ENCODE measurements at places on chromosomes 3 and 15.

DNA sequence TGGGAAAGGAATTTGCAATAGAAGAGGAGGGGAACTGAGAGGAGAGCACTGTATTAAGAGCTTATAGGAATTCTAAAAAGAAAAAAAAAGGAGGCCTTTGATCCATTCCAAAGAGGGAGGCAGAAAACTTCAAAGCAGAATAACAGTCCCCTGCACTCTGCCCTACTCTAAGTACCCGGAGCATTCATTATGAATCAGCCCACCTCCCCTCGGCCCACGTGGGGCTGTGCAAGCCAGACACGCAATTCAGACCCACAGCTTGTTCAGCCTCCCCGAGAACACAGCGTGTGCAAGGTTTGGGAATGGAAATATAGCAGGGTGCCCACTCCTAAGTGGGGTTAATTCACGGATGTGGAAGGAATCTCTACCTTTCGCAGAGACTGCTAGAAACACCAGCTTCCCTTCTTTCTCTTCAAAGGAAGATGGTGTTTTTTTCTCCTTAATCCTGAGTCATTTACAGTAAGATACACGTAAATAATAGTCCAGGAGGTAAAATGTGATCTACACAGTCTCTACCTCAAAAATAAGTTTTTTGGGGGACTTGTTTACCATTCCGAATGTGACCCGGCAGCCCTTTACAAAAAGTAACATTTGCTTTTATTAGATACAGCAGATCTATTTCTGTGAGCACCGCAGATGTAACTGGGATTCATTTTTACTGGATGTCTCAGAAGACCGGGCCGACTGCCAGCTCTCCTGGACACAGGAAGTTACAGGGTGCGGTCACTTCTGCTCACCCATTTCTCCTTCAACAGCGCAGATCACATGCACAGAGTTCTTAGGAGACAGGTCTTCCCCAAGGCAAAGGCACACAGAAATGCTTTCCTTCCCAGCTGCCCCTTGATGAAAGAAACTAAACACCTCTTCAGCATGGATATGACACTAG is 768.5 kb upstream of the CFAP20DC start:
- DNase-seq = no peak

GRCh38 chr3:169911272-169911671 is at the start of gene SAMD7:
SAMD7 (plus strand) TSS chr3:169911572; CDS start chr3:169919499, 7,927 bp downstream.
- no peak for DNase-seq

DNA sequence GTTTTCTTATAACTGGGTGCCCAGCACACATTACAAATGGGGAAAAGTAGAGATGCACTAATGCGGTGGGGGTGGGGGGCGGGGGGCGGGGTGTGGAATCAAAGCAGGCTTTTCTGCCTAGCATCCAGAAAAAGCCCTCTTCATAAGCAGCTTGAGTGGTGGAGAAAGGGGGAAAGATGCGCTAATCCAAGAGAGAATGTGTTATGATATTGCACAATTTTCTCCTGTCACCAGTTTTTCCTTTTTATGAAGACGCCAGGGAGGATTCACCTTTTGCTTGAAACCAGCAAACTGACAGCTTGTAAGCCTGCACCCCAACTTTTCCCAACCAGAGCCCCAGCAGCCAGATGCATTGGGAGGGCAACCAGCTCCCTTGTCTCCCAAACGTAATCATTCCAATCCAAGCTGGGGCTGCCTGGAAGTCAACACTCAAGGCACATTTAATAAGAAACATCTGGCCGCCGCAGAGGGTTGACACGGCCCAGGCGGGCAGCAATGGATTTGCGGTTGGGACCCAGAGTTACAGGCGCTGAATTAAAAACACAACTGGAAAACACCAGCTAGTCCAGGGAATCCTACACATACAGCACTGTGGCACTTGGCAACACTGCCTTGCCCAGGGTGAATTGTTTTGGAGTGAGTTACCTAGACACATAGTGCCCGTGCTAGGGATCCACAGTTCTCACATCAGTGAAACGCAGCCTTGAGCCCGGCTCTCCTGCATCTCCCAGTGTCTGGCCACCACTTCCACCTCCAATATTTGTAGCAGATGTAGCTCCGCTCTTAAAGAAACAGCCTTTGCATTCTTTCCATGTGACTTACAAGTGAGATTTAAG is 218.5 kb upstream of the PRICKLE2 start:
- DNase-seq = no peak

DNA sequence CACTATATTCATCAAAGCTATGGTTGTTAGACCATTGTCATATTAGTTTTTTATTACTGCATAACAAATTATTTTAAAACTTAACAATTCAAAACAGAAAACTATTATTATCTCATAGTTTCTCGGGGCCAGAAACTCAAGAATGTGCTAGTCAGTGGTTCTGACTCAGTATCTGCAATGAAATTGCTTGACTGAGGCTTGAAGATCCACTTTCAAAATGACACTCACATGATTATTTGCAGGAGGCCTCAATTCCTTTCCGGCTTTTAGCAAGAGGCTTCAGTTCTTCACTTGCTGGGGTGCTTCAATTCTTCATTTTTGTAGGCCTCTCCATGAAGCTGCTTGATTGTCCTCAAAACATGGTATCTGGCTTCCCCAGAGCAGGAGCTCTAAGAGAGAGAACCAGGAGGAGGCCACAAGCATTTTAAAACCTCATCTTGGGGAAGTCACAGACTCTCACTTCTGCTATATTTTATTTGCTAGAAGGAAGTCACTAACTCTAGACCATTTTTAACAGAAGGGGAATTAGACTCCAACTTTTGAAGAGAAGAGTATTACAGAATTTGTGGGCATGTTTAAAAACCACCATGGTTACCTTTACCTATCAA is 383.7 kb downstream of the MFSD1 start:
- no peak for DNase-seq

DNA sequence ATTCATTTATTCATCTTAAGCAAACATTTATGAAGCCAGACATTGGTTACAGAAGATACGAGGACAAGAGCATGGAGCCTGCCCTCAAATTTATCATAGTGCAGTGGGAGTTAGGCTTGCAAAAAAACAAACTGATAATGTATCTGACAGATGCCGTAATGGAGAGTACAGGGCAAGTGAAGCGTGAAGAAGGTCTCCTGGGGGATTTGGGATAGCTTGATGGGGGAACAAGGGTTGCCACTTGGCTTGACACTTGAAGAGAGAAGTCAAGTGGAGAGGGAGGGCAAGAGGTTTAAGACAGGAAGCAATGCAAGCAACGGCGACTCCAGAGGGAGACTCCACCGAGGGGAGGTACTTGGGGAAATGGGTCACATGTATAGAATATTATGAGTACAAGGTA is 129.3 kb downstream of the SSR3 start:
- no peak for DNase-seq

GRCh38 chr3:71355862-71356261 is 227.7 kb downstream of the FOXP1 start:
- no peak for DNase-seq
